ENCODE measurements at places on chromosomes 16 and 17. TPM values are rescaled to one million over a fixed set of nuclear protein-coding genes. Genes with fewer than 3 reads are reported as not detected.

PRSS27 gene
- total RNA-seq: 7.6 TPM

HSF4 gene
- 13.1 TPM for total RNA-seq

SEPTIN12 gene
- 0.42 TPM for total RNA-seq

VPS9D1 gene
- 18.3 TPM for total RNA-seq

TOX3 gene
- 7.0 TPM for total RNA-seq

DPEP1 gene
- total RNA-seq: 0.47 TPM

KRTAP9-1 gene
- not detected for total RNA-seq

GAN gene
- 13.9 TPM for total RNA-seq

KRTAP4-1 gene
- not detected for total RNA-seq

MYH8 gene
- not detected for total RNA-seq

TAF1C gene
- 84.0 TPM for total RNA-seq

KRTAP9-4 gene
- total RNA-seq: not detected

GRCh38 chr17:7329374-7329996 lies 350 bp upstream of the NEURL4 start:
- peaks cover 31% of the 10 kb centered on the region for H3K4me1 ChIP-seq
- no peaks in the 10 kb centered on the region for H3K27me3 ChIP-seq
- H3K4me3 ChIP-seq: peak overlapping the region; percentile 89

DNA sequence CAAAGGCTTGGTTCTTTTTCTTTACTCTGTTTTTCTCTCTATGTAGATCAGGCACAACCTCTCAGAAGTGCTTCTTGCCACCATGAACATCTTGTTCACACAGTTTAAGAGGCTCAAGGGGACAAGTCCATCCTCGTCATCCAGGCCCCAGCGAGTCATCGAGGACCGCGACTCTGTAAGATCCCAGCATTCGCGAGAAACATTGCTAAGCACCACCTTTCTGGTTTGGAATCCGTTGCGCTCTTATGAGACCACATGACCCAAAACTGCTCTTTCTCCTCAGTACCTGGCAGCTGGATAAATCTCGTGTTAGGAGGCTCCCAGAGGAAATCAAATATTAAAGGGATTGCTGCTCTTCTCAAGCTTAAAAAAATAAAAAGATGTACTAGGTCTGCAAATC lies 23.3 kb upstream of the SLC12A3 start:
- no peak overlapping the region for H3K27ac ChIP-seq
- H3K4me1 ChIP-seq: peaks cover 3% of the 10 kb centered on the region
- DNase-seq: no peak
- H3K36me3 ChIP-seq: peaks cover 50% of the 10 kb centered on the region

DNA sequence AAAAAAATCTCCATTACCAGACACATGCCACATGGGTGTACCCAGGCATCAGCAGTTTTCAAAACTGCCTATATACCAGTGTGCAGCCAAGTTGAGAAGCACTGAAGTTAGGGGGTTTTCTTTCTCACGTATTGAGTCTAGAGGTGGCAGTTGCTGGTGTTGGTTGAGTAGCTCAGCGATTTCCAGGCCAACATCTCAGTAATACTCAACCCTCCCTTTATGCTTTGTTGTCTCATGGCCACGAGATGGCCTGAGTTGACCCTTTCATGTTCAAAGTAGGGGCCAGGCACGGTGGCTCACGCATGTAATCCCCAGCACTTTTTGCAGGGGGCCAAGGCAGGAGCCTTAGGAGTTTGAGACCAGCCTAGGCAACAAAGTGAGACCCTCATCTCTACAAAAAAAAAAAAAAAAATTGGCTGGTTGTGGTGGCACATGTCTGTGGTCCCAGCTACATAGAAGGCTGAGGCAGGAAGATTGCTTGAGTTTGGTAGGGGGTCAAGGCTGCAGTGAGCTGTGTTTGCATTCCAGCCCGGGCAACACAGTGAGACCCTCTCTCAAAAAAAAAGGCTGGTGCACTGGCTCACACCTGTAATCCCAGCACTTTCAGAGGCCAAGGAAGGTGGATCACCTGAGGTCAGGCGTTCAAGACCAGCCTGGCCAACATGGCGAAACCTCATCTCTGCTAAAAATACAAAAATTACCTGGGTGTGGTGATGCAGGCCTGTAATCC lies 10.8 kb downstream of the LRRC3C start:
- H3K27ac ChIP-seq: no peak overlapping the region
- H3K4me3 ChIP-seq: no peak overlapping the region
- peaks cover 7% of the 10 kb centered on the region for H3K27me3 ChIP-seq
- H3K4me1 ChIP-seq: peaks cover 14% of the 10 kb centered on the region
- H3K36me3 ChIP-seq: no peaks in the 10 kb centered on the region

DNA sequence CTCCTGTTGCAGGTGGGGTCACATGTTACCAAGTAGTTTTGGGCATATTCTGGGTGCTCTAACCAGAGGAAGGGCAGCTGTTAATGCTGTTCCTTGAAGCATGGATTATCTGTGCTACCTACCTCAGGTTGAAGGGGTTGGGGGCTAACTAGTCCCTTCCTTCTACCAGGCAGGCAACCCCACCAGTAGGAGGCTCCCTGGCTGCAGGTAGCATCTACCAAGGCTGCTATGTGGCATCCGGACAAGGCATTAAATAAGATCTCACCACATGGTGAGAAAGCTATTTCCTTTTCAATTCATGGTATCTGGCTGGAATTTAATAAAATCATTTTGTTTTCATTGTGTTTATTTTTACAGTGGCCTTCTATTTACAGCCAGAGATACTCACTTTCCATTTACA lies 62.5 kb downstream of the CACNG3 start:
- no peaks in the 10 kb centered on the region for H3K4me1 ChIP-seq
- H3K4me3 ChIP-seq: no peak overlapping the region
- no peak for DNase-seq

DNA sequence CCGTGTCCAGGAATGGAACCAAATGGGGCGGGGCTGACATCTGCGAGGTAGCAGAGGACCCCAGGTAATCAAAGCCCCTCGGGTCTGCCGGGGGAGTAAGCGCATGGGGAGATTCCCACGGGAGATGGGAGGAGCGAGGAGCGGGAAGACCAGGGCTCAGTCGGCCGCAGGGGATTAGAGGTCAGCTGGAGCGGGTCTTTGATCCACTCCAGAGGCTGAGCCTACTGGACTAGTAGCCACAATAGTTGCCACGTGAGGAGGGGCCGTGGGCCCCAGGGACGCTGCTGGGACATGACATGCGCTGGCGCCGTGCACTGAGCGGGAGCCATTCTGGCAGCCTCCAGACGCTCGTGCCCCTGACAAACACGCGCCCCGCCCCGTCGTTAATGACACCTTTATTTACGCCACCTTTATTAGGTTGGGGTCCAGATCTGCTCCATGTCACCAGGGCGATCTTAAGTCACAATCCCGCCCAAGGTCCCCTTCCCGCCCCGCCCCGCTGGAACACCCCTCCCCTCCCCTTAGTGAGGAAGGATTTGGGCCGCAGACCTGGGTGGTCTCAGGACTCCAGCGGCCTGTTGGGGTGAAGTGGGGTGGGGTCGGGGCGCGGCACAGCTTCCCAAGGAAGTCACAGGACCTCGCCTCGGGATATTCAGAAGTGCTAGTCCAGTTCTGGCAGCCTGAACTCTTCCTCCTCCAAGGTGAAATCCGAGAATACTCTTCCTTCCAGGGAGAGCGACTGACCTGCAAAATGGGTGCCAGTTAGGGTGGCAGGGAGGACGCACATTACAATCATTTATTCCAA lies 15.0 kb downstream of the PPY start:
- H3K4me1 ChIP-seq: peaks cover 9% of the 10 kb centered on the region
- DNase-seq: no peak
- peak overlapping the region; percentile 49 for H3K4me3 ChIP-seq
- H3K27ac ChIP-seq: no peak overlapping the region
- peaks cover 65% of the 10 kb centered on the region for H3K27me3 ChIP-seq
- H3K36me3 ChIP-seq: no peaks in the 10 kb centered on the region

- H3K27me3 ChIP-seq: peaks cover 4% of the 10 kb centered on the region
- no peaks in the 10 kb centered on the region for H3K36me3 ChIP-seq
Measured at GRCh38 chr17:63945784-63946439, 13.8 kb upstream of the CD79B start.

DNA sequence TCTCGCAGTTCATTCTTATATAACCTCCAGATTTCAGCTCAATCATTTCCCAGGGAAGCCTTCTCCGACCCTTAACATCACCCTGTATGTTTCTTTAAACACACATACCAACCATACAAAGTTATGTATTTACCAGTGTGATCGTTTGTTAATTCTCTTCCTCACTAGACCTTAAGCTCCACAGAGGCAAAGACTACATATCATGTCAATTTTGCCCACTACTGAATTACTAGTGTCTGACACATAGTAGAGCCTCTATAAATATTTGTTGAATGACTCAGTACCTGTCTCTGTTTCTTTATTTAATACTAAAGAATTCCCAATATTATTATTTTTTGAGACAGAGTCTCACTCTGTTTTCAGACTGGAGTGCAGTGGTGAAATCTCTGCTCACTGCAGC lies 137.2 kb downstream of the SHISA9 start:
- H3K36me3 ChIP-seq: no peaks in the 10 kb centered on the region
- peaks cover under 1% of the 10 kb centered on the region for H3K27me3 ChIP-seq
- H3K4me3 ChIP-seq: no peak overlapping the region
- H3K27ac ChIP-seq: no peak overlapping the region
- DNase-seq: no peak

GRCh38 chr16:13957197-13958078 lies 37.5 kb downstream of the ERCC4 start:
- peak; percentile 52 for DNase-seq
- peak overlapping the region; percentile 85 for H3K27ac ChIP-seq
- no peaks in the 10 kb centered on the region for H3K36me3 ChIP-seq

- H3K36me3 ChIP-seq: no peaks in the 10 kb centered on the region
- H3K27ac ChIP-seq: no peak overlapping the region
- peak; percentile 52 for DNase-seq
- peaks cover 16% of the 10 kb centered on the region for H3K4me1 ChIP-seq
- H3K27me3 ChIP-seq: peaks cover 1% of the 10 kb centered on the region
Measured at GRCh38 chr16:83956336-83957289, 3.6 kb downstream of the OSGIN1 start.

- no peak within 1 kb of the TSS for H3K4me3 ChIP-seq
- peak within 1 kb of the TSS; percentile 85 for H3K27ac ChIP-seq
- H3K36me3 ChIP-seq: no peaks in the 10 kb centered on the region
- peaks cover 11% of the 10 kb centered on the region for H3K4me1 ChIP-seq
- no peaks in the 10 kb centered on the region for H3K27me3 ChIP-seq
- peak; percentile 87 for DNase-seq
Measured at GRCh38 chr17:8189711-8190477, at the start of gene BORCS6. TSS of gene BORCS6 (minus strand) at chr17:8190180. CDS start at chr17:8190140, 40 bp downstream.

DNA sequence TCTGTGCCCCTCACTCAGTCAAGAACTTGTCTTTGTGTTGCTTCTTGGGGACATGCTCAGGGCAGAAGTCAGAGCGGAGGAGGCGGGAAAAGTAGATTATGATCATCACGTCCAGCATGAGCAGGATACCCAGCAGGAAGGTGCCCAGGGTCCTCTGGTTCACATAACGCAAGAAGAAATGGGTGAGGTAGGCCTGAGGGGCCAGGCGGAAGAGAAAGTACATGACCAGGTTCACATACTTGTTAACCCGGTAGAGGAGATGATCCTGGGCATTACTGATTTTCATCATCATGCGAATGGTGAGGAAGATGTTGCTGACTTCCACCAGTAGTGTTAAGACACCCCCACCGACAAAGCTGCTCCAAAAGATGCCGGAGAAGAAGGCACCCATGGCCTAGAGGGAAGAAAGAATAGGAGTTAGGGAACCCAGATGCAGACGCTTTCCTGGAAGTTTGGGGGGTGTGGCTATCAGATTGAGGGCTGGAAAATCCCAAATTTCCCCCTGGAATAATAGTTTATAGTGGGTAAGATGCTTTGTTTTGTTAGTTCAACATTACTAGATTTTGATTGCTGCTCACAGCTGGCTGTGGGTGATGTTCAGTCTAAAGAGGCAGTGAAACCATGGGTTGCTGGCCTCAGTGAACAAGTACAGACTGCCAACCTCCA lies 1.4 kb downstream of the TLCD1 start:
- peak overlapping the region; percentile 79 for H3K4me3 ChIP-seq
- H3K27me3 ChIP-seq: no peaks in the 10 kb centered on the region

DNA sequence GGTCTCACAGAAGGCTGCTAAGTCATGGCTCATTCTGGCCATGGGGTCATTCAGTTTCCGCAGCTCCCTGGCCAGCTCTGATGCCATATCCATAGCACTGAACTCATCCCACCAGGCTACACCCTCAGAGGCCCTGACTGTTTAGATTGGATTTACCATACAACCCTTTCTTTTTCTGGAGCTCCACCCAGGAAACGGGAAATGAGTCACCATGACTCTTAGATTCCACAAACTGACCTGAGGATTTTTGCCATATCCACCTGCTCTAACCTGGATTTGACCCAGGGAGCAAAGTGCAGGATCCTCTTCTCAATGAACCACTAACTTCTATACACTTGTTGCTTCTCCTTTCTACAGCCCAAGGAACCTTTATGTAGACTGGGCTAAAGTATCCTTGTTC lies 20.3 kb upstream of the CALB2 start:
- H3K36me3 ChIP-seq: no peaks in the 10 kb centered on the region
- no peak for DNase-seq
- no peak overlapping the region for H3K27ac ChIP-seq
- H3K4me3 ChIP-seq: no peak overlapping the region
- H3K4me1 ChIP-seq: no peaks in the 10 kb centered on the region
- H3K27me3 ChIP-seq: peaks cover 35% of the 10 kb centered on the region

DNA sequence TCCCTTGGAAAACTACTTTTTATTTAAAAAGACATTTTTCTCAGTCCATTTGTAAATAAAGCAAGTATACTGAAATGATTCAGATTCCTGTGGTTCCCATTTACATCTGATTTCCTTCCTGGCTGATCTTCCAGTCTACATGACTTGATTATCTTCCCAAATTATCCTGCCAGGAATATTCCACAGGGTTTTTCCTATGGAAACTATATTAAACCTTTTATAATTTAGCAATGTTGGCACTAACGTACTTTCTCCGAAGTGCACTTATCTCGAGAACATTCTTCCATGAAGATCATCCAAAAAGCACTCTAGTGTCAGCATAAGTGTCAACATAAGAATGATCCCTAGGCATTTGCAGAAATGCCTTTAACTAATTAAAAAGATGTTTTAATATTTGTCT lies 347.7 kb upstream of the KIF2B start:
- no peak for DNase-seq
- H3K4me1 ChIP-seq: peaks cover 2% of the 10 kb centered on the region
- H3K4me3 ChIP-seq: no peak overlapping the region
- no peaks in the 10 kb centered on the region for H3K27me3 ChIP-seq

Data from mesothelial cell of epicardium (in vitro differentiated cells).